ENCODE measurements at places on chromosomes 5 and 9. TPM values are rescaled to one million over a fixed set of nuclear protein-coding genes. Genes with fewer than 3 reads are reported as not detected.

NXNL2 gene
- total RNA-seq = not detected

FAM151B gene
- 0.42 TPM for total RNA-seq

CYFIP2 gene
- total RNA-seq = 297 TPM

BRINP1 gene
- total RNA-seq = not detected

KIAA0825 gene
- total RNA-seq = 1.3 TPM

CEP72 gene
- 21.5 TPM for total RNA-seq

NRG2 gene
- 0.15 TPM for total RNA-seq

ARSI gene
- total RNA-seq = not detected
